Endodermal cell (in vitro differentiated cells): ENCODE measurements at places on chromosomes 3 and 15.

DNA sequence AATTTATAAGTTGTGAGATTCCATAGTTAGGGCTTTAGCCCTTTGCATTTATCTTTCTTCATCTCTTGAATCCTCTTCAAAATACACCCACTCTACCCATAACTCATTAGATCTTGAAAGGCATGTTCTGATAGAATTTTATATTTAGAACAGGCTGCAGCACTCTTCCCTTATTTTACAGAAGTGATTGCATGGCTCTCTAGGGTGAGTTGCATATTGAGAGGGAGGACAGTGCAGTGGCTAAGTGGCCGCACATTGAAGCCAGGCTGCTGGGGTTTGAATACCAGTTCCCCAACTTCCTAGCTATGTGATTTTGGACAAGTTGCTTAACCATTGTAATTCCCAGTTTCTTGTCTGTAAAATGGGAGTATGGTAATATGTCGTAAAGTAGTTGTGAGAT is 2.5 kb downstream of the CD86 start:
- DNase-seq: no peak

GRCh38 chr3:32316319-32316718 is 75.3 kb upstream of the CMTM7 start:
- DNase-seq: no peak

DNA sequence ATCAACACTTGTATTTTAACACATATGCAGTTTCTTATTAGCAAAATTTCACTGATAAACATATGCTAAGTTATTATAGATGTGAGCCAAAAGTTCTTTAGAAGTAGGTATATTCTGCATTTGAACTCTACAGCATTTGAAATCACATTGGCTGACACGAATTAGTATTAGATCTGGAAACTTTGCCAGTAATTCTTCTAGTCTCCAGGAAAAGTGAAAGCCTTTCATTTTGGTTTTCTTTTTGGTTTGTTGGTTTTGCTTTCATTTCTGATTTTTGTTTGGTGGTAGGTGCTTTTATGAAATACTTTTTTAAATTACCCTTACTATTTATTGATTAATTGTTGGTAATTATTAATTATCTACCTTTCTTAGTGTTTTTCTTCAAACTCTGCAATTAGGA is 72.9 kb downstream of the RBMS3 start:
- DNase-seq: no peak

- DNase-seq: peak; percentile 81
These were observed 245.0 kb upstream of the TOPAZ1 start for GRCh38 chr3:43996379-43997301.

DNA sequence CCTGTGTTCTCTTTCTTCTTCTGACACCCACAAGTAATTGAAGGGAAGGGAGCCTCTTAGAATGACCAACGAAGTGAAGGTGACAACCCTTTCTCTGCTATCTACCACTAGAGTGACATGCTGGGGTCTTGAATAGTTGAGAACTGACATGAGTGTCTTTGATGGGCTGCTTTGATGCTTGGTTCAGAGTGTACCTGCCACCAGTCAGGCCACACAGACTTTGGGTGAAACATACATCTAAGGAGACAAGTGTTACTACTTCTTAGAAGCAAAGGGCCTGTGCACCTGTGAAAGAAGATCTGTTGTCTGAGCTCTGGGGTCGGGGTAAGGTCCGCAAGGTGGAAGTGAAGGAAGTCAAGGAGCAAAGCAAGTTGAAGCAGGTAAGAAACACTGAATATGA is 1040.7 kb upstream of the CFAP20DC start:
- no peak for DNase-seq

GRCh38 chr3:128198313-128198712 is 45.0 kb downstream of the EEFSEC start:
- DNase-seq: no peak

- DNase-seq: no peak
These were observed 49.9 kb upstream of the KLF13 start for GRCh38 chr15:31276596-31277298.

GRCh38 chr3:102471001-102471400 is 36.2 kb downstream of the ZPLD1 start:
- DNase-seq: peak; percentile 86

DNA sequence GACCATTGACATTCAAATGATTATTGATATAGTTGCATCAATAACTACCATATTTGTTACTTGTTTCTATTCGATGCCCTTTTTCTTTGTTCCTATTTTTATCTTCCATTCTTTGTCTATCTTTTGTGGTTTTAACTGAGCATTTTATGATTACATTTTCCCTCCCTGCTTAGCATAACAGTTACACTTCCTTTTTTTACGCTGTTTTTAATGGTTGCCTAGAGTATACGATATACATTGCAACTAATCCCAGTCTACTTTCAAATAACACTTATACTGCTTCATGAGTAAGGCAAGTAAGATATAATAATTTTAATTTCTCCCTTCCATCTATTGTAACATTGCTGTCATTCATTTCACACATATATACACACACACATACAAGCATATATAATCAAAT is 26.3 kb downstream of the COL6A6 start:
- DNase-seq: no peak

- DNase-seq: no peak
These were observed 20.2 kb upstream of the CDCP1 start for GRCh38 chr3:45166321-45166879.

GRCh38 chr3:127612966-127613365 is 14.8 kb downstream of the MCM2 start:
- no peak for DNase-seq

GRCh38 chr15:67833710-67834511 is 5.9 kb downstream of the RNU6-1 start:
- peak; percentile 87 for DNase-seq

- no peak for DNase-seq
These were observed 85.0 kb upstream of the P3H2 start for GRCh38 chr3:190205739-190206138.

DNA sequence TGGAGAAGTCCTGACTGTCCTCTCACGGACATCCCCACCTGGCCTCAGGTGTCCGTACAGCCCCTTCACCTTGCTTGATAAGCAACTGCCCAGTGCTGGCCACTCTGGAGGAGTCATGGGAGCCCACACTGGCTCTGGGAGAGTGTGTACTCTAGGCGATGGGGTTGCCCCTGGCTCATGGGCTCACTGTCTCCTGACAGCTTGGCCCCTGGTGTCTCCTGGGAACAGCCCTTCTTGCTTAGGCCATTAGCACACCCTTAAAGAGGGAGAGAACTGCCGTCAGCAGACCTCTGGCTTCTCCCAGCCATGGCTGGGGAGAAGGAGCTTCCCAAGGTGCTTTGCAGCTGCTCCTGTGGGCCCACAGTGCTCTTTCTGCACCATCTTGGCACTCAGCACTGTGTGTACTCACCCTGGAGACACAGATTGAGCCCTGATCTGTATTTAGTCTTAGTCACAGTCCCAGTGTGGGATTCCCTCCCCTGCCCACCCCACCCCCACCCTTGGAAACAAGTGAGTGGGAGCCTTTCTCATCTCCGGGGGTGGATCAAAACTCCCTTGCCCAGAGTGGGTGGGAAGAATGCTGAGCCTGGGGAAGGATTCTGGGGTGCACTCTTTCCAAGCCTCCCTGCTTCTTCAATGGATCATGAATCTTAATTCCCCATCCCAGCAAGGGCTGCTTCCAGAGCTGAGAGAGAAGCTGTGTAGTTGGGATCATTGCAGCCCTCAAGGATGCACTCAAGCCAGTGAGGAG is 83.5 kb upstream of the ADPGK start:
- no peak for DNase-seq

GRCh38 chr3:160698599-160699195 is 21.7 kb downstream of the ARL14 start:
- no peak for DNase-seq

GRCh38 chr15:32723171-32723948 is 5.6 kb downstream of the GREM1 start:
- DNase-seq: no peak

- DNase-seq: no peak
These were observed 56.0 kb downstream of the CERS3 start for GRCh38 chr15:100472736-100473135.

- no peak for DNase-seq
These were observed 1093.6 kb upstream of the ALCAM start for GRCh38 chr3:104273046-104273649.

DNA sequence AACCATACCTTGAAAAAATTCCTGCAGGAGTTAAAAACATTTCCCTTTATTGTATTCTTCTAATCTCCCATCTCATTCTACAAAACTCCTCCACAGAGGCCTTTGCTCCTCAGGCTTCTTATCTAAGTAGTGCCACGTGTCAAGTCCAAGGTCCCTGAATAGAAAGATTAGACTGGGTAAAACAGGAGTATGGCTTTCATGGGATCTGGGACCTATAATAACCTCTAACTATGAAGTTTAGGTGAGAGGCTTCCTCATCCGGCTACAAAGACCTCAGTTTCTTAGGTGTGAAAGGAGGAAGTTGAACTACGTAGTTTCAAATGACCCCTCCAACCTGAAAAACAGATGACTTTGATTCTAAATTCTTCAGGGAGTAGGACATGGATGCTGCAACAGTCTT is 20.0 kb downstream of the GPR15 start:
- no peak for DNase-seq

DNA sequence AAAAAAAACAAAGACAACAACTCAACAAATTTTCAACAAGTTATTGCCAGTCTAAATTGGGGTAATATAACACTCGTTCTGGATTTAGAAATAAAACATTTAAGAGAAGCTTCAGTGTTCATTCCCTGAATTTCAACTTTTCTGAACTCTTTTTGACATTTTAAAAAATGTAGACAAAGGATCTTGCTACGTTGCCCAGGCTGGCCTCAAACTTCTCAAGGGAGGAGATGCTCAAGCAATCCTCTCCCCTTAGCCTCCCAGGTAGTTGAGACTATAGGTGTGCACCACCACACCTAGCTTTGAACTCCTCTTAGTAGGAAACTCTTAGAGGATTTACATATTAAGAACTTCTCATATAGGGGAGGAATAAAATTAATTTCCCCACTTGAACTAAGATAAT is 91.9 kb downstream of the AKAP13 start:
- no peak for DNase-seq

DNA sequence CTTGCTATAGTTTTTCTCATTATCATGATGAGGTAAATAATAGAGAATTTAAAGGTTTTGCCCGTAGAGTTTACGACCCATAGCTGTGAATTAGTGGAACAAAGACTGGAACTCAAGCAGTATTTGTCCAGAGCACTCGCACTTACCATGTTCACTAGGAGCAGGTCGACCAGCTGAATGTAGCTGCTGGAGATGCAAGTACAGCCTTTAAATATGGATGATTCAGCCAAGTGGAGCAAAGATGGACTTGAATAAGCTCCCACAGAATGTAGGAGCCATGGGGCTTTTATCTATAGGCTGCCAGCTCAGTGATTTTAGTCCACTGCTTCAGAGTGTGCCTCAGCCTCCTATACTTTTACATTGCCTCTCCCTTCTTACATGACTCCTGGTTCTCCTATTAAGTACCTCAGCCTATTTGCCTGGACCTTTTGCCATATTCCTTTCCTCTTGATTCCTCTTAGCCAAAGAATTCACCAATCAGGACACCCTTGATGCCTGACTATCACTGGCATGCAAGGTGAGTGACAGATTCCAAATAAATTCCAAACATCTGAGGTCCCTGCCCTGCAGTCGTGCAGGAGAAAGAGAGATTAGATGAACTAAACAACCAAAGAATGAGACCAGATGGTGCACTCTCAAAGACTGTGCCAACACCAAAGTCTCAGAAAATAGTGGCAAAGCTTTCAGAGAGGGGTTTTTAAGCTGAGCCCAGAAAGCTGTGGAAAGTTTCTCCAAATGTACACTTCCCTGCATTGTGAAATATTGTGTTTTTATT is 3.9 kb downstream of the MKRN3 start:
- DNase-seq: no peak
